GM20000 (cell line): ENCODE measurements at places on chromosomes 12 and 14.

DNA sequence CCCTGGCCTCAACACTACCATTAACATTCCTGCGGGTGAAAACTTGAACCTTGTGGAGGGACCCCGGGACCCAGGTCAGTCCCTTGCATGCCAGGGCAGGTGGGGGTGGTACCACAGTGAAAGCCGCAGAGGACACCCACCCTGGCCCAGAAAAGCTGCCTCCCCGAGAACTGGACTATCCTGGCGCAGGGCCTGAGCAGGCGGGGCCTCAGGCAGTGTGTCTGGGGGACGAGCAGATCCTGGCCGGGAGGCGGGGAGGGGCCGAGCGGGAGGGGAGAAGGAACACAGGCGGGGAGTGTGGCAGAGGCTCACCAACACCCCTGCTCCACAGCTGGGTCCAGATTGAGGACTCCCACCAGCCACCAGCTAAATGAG is 10.0 kb downstream of the AHNAK2 start:
- no peak for DNase-seq

GRCh38 chr14:103730490-103731035 is 15.0 kb downstream of the ZFYVE21 start:
- no peak for DNase-seq

GRCh38 chr14:33030386-33030785 is 91.7 kb downstream of the NPAS3 start:
- DNase-seq = no peak

DNA sequence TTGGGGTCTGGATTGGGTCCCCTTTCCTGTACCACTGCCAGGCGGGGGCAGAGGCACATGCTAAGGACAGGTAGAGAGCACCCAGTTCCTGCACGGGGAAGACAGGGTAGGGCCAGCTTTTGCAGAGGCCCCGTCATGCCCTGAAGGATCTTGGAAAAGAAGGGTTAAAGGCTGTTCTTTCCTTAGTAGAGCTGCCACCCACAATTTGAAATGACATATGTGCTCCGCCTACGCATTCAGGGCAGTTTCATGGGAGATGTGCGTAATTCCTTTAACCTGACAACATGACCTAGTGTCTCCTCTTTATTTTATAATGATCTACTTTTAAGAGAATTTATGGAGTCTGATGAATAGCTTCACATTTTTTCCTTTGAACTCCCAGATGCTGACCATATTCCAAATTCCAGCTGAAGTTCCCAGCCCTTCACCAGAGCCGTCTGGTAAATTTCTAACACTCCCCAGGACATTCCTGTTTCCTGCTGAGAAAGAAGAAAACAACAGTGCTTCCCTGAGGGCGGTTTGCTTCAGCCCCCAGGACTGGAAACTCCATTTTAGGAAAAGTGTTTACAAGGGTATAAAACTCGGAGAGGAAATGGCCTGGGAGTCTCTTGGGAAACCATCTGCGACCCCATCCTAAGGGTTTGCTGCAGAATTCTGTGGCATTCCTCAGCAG is 58.9 kb upstream of the PLEKHG3 start:
- no peak for DNase-seq

- no peak for DNase-seq
These were observed 48.1 kb downstream of the GALNT8 start for GRCh38 chr12:4768341-4768740.

DNA sequence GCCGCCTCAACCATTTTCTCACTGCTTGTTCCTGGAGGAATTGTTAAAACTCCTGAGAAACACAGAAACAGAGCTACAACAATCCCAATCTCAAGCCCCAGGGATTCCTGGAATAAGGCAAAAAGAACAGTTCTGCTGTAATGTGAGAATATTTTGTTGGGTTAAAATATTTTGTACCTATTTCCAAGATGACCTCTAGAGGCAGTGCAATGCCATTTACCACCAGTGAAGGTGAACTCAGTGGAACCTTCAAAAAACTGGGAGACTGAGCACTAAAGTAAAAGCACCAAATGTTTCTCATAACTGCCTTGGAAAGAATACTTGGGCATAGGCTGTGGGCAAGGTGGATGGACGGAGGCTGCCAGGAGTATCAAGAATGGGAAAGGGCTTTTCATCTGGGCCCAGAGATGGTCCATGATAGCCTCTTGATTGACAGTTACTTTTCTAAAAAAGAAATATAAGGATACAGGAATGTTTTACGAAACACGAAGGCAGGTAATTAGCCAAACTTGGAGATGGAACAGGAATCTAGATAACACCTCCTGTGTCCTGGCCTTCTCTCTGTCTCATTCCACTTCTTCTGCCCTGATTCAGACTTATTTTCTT is 334.0 kb upstream of the FLRT2 start:
- no peak for DNase-seq

DNA sequence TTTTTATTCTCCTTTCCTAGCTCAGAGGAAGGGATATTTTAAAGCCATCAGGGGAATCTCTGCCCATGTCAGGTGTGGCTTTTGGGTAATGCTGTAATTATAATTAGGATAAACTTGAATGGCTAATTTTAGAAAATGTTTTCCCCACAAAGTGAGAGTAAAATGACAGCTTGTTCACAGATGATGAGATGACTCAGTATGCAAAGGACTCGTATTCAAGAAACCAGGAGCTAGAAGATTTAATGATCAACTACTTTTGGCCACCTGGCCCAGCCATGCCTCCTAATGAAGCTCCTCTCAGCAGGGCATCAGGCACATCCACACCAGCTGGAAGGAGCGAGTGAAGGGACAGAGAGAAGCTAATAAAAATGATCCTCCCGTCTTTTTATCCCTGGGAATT is 29.0 kb upstream of the PLEKHG7 start:
- DNase-seq = no peak

GRCh38 chr12:28209782-28210181 is 19.5 kb downstream of the CCDC91 start:
- DNase-seq = no peak

DNA sequence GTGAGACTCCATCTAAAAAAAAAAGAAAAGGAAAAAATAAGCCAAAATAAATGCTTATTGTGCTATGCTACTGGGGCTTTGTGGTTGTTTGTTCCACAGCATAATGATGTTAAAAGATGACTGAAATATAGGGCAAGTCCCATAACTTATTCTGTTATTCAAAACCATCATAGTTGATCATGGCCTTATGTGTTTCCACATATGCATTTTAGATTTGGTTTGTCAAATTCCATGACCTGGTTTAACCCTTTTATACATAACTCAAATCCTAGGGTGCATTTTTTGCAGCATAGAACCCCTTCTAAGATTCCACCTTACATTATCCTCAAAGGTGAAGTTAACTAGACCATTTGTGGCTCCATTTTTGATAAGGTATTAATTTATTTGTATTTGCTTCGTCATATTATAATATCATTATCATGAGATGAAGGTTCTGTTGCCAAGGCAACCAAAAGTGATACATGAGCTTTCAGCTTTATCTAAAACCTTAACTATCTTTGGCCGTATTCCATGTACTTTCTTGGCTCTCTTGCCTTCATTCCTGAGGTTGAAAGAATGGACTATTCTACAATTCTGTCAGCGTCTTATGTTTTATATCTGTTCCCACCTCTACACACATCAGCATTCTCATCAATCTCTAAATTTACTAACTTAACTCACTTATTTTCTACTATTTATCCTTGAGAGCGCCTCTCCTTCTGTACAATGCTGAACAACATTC is 138.7 kb upstream of the DYRK2 start:
- no peak for DNase-seq

DNA sequence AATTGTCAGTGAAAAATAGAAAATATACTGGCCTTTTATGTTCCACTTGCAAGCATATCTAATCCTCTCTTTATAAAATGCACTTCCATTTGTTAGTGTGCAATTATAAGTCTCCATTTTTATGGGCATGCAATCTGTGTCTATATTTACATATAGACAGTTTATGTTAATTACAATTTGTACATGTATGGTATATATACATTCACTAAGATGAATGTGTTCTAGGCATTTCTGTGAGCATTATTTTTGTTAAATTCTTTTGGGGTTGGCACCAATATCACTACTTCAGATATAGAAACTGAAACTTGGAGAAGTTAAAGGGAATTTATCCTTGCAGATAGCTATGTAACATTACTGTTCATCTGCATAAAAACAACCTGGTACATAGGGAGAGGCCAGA is 470.8 kb upstream of the LMO3 start:
- DNase-seq = no peak

- no peak for DNase-seq
These were observed 5.0 kb upstream of the KLC1 start for GRCh38 chr14:103623883-103624482.

DNA sequence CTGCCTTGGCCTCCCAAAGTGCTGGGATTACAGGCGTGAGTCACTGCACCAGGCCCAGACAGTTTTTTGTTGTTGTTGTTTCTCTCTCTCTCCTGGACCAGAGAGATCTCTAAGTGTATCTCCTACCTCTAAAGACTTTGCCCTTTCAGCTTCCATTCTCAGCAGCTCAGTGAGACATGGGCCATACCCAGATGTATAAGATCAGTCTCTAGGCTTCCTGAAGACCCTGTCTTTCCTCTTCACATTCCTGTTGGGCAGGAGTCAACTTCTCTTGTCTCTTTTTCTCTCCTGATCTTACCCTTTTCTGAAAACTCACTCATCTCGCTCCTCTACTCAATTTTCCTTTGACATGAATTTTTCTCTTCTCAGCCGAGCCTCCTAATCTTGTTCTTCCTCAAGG is 42.0 kb downstream of the KCNK13 start:
- no peak for DNase-seq

DNA sequence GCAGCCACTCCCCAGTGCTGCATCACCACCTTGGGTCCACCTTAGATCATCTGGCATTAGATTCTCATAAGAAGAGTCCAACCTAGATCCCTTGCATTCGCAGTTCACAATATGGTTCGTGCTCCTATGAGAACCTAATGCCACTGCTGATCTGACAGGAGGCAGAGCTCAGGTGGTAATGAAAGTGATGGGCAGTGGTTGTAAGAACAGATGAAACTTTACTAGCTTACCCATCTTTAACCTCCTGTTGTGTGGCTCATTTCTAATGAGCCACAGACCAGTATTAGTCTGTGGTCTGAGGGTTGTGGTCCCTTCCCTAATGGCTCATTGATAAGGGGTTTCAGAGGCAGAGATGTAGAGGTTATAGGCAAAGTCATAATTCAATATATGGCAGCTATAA is 615.9 kb upstream of the MIS18BP1 start:
- DNase-seq = no peak

DNA sequence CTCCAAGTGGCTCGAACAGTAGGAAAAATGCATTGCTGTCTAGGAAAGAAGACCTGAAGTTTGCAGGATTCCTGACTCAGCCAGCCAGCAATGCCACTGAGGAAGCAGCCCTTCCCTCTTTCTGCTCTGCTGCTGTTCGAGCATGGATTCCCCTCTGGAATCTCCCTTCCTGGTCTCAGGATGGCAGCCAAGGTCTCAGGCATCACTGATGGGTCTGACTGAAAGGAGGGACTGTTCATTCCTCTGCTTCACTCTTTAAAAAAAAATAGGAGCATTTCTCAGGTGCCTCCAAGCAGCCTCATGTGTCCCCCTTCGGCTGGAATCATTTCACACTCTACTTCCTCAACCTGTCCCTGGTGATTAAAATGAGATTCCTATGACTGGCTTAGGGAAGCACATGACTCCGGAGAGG is 62.4 kb downstream of the SLC15A4 start:
- no peak for DNase-seq

GRCh38 chr14:60756847-60757246 is 22.3 kb downstream of the MNAT1 start:
- DNase-seq = no peak

GRCh38 chr14:98937021-98937420 is 335.0 kb downstream of the BCL11B start:
- no peak for DNase-seq

DNA sequence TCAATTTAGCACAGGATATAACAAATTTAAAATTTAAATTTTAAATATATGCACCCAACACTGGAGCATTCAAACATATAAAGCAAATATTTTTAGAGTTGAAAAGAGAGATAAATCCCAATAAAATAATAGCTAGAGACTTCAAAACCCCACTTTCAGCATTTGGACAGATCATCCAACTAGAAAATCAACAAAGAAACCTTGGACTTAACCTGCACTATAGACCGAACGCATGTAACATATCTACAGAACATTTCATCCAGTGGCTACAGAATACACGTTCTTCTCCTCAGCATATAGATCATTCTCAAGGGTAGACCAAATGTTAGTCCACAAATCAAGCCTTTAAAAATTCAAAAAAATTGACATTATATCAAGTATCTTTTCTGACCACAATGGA is 64.0 kb downstream of the SPTSSA start:
- no peak for DNase-seq

- no peak for DNase-seq
These were observed 470.3 kb downstream of the VRK1 start for GRCh38 chr14:97267509-97267908.

GRCh38 chr14:104424406-104425072 is 155.0 kb upstream of the C14orf180 start:
- no peak for DNase-seq

GRCh38 chr12:91778938-91779400 is 366.7 kb downstream of the BTG1 start:
- peak; percentile 65 for DNase-seq

DNA sequence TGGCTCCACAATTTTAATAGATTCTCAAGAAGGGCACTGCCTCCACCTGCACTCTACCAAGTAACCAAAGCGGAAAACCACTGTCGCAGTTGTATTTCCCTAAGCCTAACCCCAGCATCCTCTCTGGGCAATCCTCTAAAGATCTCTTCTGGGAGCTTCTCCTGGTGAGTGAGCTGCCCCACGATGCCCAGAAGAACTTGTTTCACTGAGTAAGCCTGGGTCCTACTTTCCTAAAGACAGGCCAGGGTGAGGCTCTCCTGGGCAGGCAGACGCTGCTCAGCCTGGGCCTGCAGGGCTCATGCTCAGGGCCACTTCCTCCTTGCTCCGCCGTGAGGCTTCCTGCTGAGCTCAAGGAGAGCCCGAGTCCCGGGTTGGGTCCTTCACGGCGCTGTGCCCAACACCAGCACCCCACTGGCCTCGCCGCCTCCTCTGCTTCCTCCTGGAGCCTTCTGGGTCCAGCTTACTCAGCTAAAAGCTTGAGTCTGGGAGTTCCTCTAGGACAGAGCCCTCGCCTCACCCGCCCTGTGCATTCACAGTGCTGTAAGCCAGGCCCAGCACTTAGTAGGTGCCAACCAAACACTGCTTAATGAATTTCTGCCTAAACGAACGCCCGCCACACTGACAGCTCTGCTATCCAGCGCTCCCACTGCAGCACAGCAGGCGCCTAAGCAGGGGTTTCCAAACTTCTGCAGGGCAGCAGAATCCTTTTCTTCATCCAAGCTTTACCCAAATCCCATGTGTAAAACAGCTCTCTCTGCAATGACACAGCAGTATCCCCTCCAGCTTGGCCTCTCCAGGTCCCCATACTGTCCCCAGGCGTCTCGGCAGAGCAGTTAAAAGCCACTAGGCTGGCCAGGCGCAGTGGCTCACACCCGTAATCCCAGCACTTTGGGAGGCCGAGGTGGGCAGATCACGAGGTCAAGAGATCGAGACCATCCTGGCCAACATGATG is 5.7 kb downstream of the RAB35 start:
- DNase-seq = peak; percentile 75

- DNase-seq = no peak
These were observed 119.8 kb downstream of the KICS2 start for GRCh38 chr12:64102339-64102738.
